ENCODE measurements at places on chromosomes 6 and 20.

- no peak for DNase-seq
Observed at GRCh38 chr20:52800734-52801627, 171.2 kb upstream of the TSHZ2 start.

- DNase-seq = no peak
Observed at GRCh38 chr20:17676942-17677341, 5.1 kb downstream of the RRBP1 start.

- peak; percentile 79 for DNase-seq
Observed at GRCh38 chr6:87742106-87742505, 40.1 kb upstream of the AKIRIN2 start.

DNA sequence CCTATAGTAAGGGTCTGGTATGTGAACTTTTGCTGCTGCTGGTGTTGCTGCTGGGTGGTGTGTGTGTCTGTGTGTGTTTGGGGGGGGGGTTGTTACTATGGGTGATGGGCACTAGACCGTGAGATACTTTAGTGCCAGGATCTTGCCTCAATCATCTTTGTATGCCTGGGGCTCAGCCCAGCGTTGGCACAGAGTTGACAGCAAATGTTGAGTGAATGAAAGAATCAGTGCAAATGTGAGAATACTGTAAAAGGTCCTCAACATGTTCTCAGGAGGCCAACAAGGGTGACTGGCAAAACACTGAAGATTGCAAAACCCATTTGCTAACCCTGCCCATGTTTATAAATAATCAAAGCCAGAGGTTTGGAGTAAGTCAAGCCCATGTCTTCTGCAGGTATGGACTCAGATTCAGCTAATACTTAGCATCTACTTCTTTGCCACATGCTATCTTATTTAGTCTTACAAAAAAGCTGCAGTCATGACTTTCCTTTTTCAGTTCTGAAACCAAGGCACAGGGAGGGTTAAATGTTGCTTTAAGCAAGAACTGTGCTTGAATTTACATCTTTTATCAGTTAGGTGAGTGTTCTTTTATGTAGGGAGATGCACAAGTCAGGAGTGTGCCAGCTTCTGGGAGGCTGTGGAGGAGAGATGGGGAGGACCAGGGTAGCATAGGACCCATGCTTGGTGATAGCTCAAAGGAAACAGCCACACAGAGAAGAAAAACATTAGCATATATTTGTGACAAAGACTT is 125.3 kb upstream of the SPACA1 start:
- DNase-seq = no peak

DNA sequence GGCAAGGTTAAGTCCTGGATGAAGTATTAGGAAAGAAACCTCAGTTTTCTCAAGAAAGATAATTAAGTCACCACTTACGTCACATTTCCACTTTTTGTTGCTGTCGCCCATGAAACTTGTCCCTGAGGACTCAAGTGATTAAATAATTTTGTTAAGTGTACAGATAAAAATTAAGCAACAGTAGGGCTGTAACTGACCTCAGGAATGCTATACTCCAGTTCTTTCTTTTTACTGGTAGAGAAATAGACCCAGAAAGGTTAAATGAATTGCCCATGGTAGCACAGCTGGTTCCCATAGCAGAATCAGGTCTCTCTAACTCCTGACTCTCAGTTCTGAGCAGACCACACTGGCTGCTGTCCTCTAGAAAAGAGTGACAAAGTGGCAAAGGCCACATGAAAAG is 54.5 kb downstream of the CLIC5 start:
- DNase-seq = no peak

GRCh38 chr20:35446356-35447078 is 8.5 kb upstream of the GDF5 start:
- no peak for DNase-seq

GRCh38 chr6:35728683-35729678 is 7.9 kb upstream of the ARMC12 start:
- peak; percentile 53 for DNase-seq

DNA sequence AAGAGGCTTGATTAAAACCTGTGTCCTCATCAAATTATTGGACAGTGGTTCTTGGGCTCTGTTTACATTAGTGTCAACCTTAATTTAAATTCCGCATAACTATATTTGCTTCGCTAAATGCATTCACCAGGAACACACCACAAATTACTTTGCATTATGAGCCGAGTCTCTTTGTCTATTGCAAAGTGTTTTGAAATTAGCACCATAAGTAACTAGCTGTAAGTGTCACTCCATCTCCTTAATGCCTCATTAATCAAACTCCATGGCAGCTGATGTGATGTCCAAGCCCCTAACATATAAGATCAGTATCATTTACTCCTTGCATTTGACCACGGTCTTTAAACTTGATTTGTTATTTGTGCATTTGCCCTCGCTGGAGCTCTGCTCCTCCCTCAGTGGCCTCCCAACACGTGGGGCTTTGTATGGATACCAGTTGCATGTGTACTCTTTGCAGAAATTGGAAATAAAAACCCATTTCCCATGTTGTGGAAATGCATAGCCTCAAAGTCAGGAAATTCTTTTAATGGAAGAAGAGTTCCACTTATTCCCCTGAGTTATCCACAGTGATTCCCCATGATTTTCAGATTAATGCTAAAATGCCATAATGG is 24.6 kb downstream of the FOXA2 start:
- no peak for DNase-seq

DNA sequence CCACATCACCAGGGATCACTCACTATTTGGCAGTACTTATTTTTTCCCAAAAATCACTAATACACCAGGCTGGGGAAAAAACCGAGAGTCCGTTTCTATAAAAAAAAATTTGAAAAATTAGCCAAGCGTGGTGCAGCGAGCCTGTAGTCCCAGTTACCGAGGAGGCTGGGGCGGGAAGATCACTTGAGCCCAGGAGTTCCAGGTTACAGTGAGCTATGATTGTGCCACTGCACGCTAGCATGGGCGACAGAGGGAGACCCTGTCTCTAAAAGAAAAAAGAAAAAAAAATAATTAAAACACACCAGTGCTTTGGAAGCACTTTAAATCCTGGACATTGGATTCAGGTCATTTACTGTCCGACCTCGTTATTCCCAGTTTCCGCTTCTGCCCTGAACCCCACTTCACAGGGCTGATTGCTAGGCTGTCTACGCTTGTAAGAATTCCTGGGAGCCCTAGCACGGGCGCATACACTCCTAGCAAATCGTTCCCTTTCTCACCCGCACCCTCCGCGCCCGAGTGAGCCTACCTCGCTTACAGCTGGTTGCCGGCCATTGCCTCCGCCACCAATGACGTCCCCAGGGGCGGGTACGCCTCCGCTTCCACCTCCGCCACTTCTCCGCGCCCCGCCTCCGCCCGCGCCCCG is at the start of gene TPMT:
Gene TPMT (minus strand): TSS at position 571 of the 643 bp plus-strand sequence. CDS start 5,950 bp downstream, outside the sequence.
- DNase-seq = no peak

DNA sequence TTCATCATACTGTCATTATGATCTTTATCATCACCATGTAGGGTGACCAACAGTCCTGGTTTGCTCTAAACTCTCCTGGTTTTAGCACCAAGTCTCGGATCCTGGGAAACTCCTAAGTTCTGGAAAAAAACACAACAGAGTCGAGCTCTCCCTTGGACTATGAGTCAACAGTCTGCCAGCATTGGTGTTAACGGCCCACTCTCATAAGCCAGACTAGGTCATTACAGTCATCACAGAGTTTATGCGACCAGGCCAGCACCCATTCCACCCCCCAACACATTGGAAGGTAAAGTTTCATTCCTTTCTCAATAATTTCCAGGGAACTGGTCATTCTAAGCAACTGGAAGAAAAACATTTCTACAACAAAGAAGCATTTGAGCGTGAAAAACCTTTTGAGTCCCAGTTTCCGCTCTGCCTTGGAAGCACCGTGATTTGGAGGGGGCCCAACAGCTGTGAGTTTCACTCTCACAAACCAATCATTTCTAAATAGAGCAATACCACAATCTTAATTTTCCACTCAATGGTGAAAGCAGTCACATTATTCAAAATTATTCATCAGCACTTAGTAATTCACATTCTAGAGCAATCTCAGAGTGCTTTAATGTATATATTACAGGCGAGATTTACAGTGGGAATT is 445.0 kb downstream of the CDH26 start:
- no peak for DNase-seq
